B cell (primary cell): ENCODE measurements at places on chromosomes 7 and 10.
A peak's percentile ranks its signal among the peaks of the same experiment; 100 is the strongest.

DNA sequence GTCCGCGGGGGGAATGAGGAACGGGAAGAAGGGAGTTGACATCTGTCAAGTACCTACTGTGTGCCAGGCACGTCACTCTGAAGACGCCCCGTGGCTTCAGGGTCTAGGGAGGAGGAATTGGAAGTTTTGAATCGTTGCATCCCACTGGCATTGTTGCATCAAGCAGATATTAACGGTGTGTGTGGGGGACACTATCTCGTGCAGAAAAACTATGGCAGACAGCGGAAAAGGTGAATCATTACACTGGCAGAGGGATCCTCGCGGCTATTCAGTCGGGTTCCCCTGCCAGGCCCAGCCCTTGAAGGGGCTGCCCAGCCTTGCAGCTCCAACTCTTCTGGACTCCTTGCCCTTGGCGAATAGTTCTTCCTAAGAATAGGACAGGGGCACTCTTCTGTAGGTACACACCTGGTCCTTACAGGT is 1.0 kb upstream of the KIAA1549 start:
- no peak for DNase-seq

DNA sequence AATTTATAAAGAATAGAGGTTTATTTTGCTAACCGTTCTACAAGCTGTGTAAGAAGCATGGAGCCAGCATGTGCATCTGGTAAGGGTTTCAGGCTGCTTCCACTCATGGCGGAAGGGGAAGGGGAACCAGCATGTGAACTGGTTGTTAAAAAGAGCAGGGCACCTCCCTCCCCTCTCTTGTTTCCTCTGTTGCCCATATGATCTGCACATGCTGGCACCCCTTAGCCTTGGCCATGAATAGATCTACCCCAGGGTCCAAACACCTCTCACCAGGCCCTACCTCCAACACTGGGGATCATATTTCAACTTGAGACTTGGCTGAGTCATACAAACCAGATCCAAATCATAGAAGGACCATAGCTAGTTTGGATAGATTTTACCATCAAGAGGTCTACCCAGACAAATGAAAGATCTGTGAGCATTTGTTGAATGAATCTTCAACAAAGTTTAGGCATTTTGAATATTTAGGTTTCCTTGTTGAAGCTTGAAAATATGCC is 36.0 kb upstream of the NRP1 start:
- DNase-seq, result no peak

GRCh38 chr7:71343892-71344291 is 211.9 kb downstream of the GALNT17 start:
- DNase-seq, result no peak

GRCh38 chr10:114042895-114043531 is 653 bp upstream of the ADRB1 start:
- peak; percentile 46 for DNase-seq

DNA sequence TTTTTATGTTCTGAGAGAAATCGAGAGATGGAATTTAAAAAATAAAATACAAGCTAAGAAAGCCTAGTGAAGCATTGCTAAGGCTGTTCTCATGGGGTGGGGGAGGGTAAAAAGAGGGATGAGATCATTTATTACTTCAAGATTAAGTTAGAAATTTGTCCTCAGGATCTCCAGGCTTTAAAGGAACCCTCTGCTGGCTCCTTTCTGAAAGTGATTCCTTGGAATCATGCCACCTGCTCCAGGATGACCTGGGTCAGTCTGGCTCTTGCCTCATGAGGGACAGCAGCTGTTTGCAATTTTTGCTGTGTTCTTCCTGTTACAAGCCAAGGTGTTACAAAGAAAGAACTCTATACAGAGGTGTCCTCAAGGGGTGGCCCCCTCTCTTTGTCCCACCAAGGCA is 69.8 kb downstream of the CDK1 start:
- DNase-seq, result no peak

DNA sequence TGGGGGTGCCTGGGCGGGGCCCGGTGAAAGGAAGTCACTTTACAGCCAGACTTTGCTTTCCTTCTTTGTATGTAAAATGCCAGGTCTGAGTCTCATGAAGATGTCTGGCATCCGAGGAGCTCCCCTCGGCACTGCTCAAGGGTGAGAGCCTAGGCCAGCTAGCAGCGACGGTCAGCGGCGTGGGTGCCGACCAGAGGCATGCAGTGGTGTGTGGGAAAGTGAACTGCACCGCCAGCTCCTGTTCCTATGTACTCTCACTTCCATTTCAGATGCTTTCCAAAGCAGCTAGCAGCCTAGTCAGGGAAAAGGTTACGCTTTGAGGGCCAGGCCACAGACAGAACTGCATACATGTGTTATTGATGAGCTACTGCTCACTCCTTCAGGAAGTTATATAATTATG is 172.8 kb downstream of the ZMYND11 start:
- DNase-seq, result no peak

DNA sequence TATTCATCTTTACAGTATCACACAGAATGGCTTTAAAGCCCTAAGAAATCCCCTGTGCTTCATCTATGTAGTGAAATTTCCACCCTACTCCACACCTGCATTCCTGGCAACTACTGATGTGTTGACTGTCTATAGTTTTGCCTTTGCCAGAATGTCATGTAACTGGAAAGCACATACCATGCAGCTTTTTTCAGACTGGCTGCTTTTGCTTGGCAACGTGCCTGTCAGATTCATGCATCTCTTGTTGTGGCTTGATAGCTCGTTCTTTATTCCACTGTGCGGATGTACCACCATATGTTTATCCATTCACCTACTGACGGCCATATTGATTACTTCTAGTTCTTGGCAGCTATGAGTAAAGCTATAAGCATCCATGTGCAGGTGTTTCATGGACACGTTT is 30.6 kb downstream of the RBM17 start:
- no peak for DNase-seq
